Hypothalamus (tissue), 51 donors: ENCODE measurements at places on chromosomes 7 and 10.

DNA sequence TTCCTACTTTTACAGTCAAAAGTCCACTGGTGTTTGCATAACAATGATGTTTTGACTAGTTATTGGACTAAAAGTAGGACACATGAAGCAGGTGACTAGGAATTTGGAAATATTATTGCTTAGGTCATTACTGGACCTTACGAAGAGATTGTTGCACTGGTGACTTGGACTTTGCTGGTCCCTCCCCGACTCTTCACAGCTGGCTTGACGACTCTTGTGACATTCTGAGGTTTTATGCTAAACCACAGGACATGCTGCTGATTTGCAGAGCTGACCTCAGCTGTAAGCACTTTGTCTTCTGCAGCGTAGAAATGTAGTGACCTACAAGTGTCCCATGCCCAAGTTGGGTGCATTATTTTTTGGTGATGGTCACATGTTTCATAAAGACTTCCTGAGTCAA, 21.9 kb downstream of the PCBD1 start:
- no peak for DNase-seq

DNA sequence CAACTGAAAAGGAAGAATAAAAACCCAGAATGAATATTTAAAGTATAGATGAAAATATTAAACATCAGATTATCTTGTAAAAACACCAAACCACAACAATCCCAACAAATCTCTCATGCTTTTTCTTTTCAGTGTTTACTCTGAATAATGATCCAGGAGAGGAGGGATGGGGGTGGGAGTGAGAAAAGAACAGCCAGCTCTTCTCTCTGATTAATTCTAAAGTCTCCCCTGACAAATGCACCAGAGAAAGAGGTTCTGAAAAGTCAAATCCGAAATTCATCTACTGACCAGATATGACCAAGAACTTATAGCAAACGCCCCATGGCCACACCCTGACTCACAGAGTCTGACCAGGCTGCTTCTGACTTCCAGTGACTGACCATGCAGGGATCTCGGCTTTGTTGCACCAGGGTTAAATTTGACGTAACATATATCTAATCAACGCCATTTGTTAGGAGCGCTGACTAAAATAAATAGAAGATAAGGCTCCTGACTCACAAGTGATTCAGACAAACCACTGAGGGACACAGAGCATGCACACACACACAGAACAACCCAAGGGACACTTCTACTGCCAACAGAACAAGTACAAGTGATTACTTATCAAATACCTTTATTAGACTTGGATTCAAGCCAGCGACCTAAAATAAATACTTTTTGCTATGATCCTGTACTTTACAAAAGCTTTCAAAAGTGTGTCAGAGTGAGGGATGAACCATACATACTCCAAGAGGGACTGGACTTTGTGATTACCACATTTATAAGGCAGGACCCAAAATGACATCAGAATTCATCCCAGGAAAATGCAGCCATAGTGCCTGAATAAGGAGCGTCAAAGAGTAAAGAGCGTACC, 9.3 kb upstream of the SPOCK2 start:
- DNase-seq, result no peak

DNA sequence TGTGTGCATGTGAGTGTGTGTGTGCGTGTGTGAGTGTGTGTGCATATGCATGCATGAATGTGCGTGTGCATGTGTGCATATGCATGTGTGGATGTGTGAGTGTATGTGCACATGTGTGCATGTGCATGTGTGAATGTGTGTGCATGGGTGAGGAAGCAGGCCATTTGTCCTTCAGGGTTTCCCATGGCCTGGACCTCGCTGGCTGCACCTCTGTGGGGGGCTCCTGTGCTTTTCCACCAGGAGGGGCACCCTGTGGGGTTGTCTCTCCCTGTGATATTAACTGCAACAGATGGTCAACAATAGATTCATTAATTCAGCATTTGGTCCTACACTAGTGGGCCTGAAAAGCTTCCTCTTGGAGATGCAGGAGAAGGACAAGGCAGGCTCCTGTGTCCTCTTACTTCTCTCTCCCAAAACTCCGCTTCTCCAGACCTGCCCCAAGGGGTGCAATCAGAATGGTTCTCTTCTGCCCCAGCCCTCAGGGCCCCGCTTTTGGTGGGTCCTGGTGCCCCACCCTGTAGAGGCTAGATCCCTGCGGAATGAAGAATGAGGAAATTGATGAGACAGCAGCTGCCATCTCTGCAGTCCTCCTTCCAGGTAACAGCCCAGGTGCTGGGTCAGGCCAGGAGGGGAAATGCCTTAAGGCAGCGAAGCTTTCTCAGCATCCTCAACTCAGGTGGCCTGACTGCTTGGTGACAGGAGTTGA, 41.5 kb upstream of the NUB1 start:
- no peak for DNase-seq

- no peak for DNase-seq
Measured at GRCh38 chr7:47809387-47809786, 138.9 kb downstream of the PKD1L1 start.

- no peak for DNase-seq
Measured at GRCh38 chr10:71419002-71419540, 22.4 kb downstream of the CDH23 start.

DNA sequence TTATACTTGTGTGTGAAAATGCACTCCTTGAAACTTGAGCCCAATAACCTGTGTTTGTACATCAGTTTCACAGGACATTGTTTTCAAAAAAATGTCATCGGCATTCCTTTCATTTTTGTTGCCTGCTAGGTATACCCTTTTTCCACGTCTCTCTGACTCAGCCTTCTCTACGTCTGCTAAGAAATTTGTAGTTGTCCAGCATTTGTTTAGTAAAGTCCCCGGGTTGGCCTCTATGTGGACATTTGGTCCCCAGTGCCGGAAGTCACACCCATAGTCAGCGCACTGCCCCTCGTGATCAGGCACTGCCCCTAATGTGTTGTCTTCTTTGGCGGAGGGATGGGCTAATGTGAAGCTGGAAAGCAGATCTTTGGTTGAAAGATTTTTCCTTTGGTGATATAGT, 222.3 kb downstream of the LRMDA start:
- DNase-seq, result no peak

DNA sequence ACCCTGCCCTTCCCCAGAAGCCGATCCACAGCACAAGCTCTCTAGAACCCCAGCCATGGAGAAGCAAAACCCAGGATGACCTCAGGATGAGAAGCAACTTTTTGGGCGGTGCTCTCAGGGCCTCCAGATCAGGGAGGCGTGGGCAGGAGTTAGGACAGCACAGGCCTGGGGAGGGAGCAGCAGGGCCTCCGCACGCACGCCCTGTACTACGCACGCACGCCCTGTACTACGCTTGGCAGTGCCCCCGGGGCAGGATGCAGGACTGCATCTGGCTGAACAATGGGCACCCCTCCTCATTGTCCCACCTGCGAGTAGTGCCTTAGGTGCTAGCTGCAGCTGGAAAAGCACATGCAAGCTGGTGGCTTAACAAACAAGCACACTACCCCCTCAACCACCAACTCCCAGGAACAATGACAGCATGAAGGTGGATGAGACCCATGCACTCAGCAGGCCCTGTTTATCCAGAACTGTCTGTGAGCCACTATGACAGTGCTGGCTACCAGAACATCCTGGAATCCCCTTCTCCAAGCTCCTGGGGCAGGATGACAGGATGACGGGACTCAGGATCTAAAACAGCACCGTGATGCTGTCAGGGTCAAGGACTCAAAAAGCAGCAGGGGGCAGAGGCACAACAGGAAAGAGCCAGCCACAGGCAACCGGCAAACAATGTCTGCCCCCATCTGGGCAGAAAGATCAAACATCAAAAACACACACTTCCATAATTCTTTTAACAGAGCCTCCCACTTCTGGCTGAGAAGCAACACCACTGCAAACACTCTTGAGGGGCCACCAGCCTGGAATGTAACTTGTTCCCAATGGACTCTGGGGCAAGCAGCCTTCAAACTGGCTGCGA, 11.8 kb downstream of the PODXL start:
- no peak for DNase-seq

- DNase-seq, result no peak
Measured at GRCh38 chr7:99120916-99121315, 23.0 kb downstream of the SMURF1 start.

DNA sequence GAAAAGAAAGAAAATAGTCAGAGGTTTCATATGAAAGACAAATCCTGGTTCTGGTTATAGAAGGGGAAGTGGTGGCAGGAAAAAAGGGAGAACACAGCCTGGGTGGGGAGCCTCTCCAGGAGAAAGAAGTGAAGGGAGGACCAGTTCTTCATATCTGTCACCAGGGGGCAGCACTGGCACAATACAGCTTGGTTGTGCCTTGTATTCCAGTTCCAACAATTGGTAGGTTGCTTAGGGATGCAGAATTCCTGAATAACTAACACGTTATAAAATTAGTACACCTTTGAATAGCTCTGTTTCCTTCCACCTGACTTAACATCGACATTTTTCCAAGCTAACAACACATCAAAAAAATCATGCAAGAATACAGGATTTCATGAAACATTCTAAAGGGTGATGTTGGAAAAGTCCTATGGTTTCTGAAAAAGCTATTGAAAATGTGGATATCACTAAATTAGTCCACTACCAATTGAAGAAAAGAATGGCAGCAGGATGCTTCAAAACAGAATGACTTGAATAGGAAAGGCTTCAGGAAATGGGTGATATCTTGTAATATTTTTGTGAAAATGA, 52.9 kb downstream of the CYP26A1 start:
- DNase-seq, result no peak

- DNase-seq, result no peak
Measured at GRCh38 chr7:83267141-83267631, 104.5 kb upstream of the PCLO start.

- no peak for DNase-seq
Measured at GRCh38 chr7:69844264-69844868, 246.1 kb downstream of the AUTS2 start.

DNA sequence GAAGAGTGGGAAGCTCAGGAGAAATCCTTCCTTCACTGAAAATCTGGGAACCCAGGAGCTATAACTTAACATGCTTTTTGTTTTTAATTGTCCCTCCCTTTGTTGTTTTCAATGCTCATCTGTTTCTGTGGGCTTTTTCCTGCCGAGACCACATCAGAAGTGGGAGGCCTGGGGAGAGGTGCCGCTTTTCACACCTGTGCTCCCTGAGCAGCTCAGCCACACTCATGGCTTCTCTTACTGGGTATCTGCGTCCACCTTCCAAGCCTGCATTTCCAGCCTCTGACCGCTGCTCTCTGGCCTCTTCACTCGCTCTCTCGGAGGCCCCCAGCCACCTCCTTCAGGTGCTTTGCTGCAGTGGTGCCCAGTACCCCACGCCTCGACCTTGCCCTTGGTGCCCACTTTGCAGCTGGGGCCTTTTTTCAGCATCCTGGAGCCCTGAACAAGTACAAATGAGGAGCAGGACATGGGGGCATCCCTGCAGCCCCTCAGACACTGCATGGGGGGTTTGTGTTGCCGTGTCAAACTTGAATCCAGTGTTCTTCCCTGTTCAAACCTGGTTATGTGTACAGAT, 9.9 kb downstream of the C7orf57 start:
- DNase-seq, result no peak
